ENCODE measurements at places on chromosomes 3 and 15.

DNA sequence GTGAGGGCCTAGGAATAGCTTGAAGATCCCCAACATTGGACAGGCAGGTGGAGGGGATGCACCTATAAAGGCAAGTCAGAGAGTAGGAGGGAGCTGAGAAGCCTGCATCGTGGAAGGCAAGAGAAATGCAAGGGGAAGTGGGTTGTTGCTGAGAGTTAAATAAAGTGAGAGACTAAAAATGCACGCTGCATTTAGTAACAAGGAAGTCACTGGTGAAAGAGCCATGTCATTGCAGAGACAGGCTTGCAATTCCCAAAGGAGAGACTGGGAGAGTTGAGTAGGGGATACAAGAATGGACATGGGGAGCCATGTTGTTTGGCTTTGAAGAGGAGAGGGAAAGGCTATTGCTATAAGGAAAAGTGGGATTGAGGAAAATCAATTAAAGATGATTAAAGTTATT, 77.0 kb upstream of the HEG1 start:
- DNase-seq, result no peak

DNA sequence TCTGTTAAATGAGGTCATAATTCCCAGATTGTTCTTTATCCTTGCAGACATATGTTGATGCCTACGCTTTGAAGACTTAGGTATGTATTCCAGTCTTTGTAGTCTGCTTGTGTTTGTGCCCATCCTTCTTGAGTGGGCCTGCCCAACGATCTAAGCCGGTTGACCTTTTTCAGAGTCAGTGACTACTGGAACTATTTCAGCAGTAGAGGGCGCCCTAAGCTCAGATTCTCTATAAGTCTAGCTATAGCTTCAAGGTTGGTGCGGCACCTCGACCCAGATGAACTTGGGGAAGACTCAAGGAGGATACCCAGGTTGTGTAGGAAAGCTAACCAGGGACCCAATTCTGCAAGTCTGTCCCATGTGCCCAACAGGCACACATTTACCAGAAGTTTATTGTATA, 228.8 kb upstream of the PPP2R3A start:
- DNase-seq, result no peak

GRCh38 chr15:95446854-95447253, 883.6 kb upstream of the NR2F2 start:
- DNase-seq, result peak; percentile 35

DNA sequence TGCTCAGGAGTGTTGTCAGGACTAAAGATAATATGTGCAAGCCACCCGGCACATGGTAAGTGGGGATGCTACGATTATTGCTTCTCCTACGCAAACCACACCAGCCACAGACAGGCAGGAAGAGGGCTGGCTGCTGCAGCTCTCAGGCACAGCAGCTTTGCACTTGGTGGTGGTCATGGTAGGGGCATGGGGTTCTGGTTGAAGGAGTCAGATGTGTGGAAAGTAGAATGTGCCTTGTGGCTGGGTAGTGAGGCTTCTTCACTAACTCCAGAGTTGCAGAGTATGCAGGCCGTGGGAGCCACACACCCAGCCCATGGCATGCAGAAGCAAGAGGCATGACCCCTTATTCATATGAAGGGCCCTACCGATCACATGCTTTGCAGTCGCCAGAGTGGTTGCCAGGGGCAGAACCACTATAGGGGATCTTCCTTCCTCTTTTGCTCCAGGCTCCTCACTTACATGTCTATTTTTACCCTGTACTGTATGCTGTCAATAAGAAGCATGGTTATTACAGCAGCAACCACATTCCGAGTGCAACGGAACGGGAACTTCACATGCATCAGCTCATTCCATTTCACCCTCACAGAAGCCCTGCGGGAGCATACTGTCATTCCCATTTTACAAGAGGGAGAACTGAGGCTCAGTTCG, 59.2 kb upstream of the HERC1 start:
- peak; percentile 82 for DNase-seq

DNA sequence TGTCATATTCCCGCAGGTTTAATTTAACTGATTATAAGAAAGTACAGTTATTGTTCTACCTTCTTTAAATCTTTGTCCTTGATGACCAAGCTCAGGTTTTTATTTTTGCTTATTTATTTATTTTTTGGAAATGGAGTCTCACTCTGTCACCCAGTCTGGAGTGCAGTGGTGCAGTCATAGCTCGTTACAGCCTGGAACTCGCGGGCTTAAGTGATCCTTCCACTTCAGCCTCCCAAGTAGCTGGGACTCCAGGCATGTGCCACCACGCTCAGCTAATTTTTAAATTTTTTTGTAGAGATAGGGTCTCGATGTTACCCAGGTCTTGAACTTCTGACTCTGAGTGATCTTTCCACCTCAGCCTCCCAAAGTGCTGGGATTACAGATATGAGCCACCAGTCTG, 8.9 kb downstream of the USP3 start:
- DNase-seq, result no peak

DNA sequence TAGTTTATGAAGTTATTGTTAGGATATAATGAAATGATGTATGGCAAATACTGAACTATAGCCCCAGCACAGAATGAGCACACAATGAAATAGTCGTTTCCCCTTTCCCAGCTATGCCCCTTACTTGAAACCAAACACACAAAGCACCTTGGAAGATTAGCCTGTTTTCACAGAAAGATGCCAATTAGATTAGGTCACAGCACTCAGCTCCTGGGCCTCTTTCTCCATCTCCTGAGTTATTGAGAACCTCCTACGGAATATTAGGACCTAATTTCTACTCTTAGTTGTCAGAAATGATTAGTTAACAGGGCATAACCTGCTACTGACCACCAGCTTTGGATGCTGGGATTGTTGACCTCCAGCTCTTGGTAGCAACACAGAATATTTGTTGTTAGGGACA, 269.4 kb upstream of the ROPN1 start:
- no peak for DNase-seq

DNA sequence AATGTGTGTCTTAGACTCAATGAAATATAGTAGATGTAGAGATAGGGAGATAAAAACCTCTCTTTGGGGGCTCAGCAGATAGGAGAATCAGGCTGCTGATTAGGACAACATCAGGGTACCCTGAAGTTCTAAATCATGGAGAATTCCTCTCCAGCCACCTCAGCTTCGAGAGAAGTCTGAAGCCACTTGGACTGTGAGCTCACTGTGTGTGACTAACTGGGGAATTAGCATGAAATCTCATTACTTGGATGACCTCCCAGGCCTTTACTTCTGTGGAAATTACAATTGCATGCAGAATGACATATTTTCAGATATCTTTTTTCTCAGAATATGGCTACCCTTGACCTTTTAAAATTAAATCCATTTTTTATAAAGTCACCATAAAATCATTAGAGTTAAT, 128.0 kb upstream of the MRPL3 start:
- DNase-seq, result no peak

DNA sequence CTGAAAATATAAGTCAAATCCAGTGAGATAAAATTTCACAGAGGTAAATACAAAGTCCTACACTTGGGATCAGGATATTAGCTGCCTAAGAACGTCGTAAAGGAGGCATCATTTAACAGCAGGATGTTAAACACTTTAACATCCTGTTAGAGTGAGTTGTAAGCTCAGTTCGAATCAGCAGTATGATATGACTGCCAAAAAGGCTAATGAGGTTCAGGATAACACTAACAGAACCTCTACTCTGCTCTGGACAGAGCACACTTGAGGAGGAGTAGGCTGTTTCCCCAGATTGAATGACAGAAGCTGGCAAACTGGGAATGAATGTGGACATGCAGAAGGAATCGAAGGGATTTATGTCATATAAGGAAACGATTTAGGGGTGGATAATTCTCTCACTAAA, 227.1 kb upstream of the CD96 start:
- DNase-seq, result no peak

DNA sequence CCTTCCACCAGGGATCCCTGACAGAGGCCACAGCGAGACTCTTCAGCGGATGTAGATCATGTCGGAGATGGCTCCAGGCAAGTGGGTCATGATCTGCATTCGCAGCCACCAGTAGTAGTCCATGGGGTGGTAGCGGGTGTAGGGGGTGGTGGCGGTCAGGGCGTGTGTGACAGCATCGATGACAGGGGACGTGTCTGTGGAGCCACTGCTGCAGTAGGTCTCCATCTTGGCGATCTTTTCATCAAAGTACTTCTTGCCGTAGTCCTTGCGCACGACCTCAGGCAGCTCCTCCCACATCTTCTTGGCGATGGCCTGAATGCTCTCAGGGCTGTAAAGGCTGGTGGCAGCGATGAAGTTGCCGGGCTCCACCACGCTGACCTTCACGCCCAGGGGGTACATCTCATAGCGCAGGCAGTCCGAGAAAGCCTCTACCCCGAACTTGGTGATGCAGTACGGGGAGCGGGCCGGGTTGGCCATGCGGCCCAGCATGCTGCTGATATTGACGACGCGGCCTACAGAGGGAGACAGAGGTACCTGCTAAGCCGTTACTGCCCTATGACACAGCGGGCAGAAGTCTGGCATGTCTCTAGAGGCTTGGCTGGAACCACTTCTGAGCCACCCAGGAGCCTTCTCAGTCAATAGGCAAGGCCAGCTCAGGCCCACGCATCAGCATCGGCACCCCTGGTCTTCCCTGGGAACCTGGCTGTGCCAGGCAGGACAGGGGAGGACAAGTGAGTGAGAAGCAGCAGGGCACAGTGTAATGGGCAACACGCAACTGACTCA, 43.7 kb downstream of the BDH1 start:
- DNase-seq, result no peak

DNA sequence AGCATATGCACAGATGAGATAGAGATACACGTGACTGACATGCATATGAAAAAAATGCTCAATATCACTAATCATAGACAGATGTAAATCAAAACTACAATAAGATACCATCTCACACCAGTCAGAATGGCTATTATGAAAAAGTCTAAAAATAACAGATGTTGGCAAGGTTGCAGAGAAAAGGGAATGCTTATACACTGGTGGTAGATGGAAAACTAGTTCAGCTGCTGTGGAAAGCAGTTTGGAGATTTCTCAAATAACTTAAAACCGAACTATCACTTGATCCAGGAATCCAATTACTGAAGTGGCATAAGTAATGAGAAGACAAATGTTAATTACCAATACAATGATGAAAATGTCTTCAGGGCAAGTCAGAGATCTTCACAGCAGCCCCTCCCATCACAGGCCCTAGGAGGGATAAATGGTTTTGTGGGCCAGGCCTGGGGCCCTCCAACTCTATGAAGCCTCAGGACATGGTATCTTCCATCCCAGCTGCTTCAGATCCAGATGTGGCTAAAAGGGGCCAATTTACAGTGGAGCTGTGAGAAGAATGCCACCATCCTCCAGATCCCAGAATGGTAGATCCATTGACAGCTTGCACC, 71.4 kb upstream of the PLSCR4 start:
- no peak for DNase-seq

- DNase-seq, result no peak
These were observed 874 bp upstream of the ERC2 start for GRCh38 chr3:56469141-56469540.

DNA sequence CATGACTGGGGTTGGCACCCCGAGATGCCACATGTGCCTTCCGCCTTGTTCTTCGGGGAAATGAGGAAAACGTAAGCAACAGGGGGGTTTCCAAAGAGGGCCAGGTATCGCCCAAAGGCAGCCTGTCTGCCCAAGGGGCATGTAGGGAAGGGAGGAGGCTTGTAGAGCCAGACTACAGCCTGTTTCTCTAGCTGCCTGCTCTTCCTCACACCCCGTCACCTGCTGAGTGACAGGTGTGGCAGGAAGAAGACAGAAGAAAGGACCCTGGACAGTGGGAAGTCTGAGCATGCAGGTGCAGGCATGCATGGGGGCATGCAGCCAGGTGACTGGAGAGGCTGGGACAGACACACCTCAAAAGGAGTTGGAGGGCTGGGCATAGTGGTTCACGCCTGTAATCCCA, 9.8 kb downstream of the PLA2G4E start:
- no peak for DNase-seq

- no peak for DNase-seq
These were observed 31.2 kb upstream of the SRGAP3 start for GRCh38 chr3:9280451-9281219.

- no peak for DNase-seq
These were observed 148.0 kb downstream of the MEGF11 start for GRCh38 chr15:66105286-66106265.

DNA sequence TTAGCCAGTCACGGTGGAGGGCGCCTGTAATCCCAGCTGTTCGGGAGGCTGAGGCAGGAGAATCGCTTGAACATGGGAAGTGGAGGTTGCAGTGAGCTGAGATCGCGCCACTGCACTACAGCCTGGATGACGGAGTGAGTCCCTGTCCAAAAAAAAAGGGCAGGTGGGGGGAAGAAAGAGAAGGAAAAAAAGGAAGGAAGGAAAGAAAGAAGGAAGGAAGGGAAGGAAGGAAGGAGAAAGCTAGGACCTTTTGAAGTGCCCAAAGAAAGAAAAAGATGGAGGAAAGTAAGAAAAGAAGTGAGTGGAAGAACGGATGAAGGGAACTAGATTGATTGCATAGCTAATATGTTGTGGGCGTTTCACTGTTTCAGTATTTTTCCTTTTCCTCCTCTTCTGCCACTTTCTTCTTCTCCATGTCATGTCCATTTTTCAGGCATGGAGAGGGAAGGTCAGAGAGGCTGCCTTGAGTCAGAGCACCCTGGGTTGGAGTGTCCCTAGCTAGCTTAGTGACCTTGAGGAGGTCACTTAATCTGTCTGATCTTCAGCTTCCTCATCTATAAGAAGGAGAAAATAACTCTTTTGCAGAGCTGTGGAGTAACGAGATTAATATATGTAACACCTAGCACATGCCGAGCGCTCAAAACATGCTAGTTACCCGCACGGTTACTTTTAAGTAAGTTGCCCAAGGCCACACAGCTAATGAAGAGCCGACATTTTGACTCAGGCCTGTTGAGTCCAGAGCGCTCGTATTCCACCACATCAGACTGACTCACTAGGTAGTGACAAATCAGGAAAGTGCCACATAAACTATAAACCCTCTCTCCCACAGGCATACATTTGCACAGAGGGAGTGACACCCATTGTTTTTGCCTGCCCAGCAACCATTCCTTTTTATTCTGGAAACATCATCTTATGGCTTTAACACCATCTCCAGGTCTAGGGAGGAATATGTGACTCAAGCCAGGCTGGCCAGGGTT, 42.2 kb downstream of the BHLHE40 start:
- no peak for DNase-seq

GRCh38 chr3:48739617-48739954, 22.6 kb upstream of the IP6K2 start:
- no peak for DNase-seq

DNA sequence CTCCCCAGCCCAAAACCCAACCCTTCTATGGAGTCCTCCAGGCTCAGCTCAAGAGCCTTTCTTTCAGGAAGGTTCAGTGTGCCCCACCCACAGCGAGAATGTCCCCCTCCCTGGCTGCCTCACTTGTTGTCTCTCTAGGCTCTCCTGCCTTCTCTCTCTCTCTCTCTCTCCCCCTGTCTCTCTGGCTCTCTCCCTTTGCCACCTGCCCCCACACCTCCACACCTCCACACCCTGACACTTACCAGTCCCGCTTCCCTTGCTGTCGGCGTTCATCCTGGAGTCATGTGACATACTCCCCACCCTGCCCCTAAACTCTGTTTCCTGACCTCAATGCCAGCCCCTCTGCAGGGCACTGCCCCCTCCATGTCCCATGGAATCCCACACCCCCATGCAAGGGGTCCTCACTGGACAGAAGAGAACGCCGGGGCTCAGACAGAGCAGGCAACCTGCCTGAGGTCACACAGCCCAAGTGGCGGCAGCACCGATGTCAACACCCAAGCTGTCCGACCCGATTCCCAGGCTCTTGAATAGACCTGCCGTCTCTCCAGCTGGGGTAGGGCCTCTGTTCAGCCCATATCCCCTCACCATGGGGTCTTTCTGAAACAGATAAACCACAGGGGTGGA, 28.5 kb upstream of the SLC6A6 start:
- no peak for DNase-seq

- peak; percentile 38 for DNase-seq
These were observed 86.2 kb upstream of the PIAS1 start for GRCh38 chr15:67967871-67968431.

All from activated naive CD8-positive, alpha-beta T cell treated with anti-CD3 and anti-CD28 coated beads, Interleukin-2, amount 10 ng/mL, durations not matched to agents 7 days and 5 days (primary cell).